Activated T-cell treated with anti-CD3 and anti-CD28 coated beads, Interleukin-2, amount 50 U/mL, for 72 hours (primary cell): ENCODE measurements at places on chromosomes 7 and 10. TPM values are rescaled to one million over a fixed set of nuclear protein-coding genes. Genes with fewer than 3 reads are reported as not detected.

Gene GRM3
- total RNA-seq = not detected

Gene SORCS1
- total RNA-seq = not detected

Gene LIPN
- not detected for total RNA-seq

Gene PRTFDC1
- 0.49 TPM for total RNA-seq

Gene FAM13C
- total RNA-seq = not detected

Gene GBX1
- total RNA-seq = not detected

Gene FIGNL1
- total RNA-seq = 54.5 TPM

Gene TAF3
- 19.3 TPM for total RNA-seq
